Epithelial cell of alveolus of lung (primary cell): ENCODE measurements at places on chromosomes 16 and 17. TPM values are rescaled to one million over a fixed set of nuclear protein-coding genes. Genes with fewer than 3 reads are reported as not detected.

SDR42E2 gene
- not detected in 2 replicates for total RNA-seq

HS3ST3A1 gene
- 36.4 and 55.3 TPM in 2 replicates for total RNA-seq

GRAP gene
- 0.72 and 1.2 TPM in 2 replicates for total RNA-seq

UNC45B gene
- total RNA-seq: 0.96 TPM in 1 of 2 replicates, not detected in the other

DNASE1L2 gene
- 0.13 and 6.4 TPM in 2 replicates for total RNA-seq

CNP gene
- total RNA-seq: 58.9 and 69.8 TPM in 2 replicates

SDK2 gene
- total RNA-seq: 0.48 and 3.1 TPM in 2 replicates

ACTG1 gene
- 6,276 and 9,433 TPM in 2 replicates for total RNA-seq

ALOX15 gene
- 0.08 TPM in 1 of 2 replicates, not detected in the other for total RNA-seq

TMED6 gene
- not detected in 2 replicates for total RNA-seq

FAM20A gene
- 0.91 and 4.1 TPM in 2 replicates for total RNA-seq

ABAT gene
- 1.2 and 4.3 TPM in 2 replicates for total RNA-seq

USP22 gene
- 159 and 183 TPM in 2 replicates for total RNA-seq

ITGB4 gene
- 2.1 and 22.9 TPM in 2 replicates for total RNA-seq

TOM1L2 gene
- total RNA-seq: 15.6 and 21.5 TPM in 2 replicates

CCDC154 gene
- total RNA-seq: 0.80 TPM in 1 of 2 replicates, not detected in the other

CBX2 gene
- total RNA-seq: 7.2 and 7.6 TPM in 2 replicates

CDH3 gene
- 6.2 and 23.1 TPM in 2 replicates for total RNA-seq

CD68 gene
- 37.4 and 40.5 TPM in 2 replicates for total RNA-seq

OTOP2 gene
- total RNA-seq: not detected in 2 replicates

RND2 gene
- total RNA-seq: 0.65 and 0.80 TPM in 2 replicates

PYCARD gene
- total RNA-seq: 54.6 and 86.6 TPM in 2 replicates

GPR142 gene
- not detected in 2 replicates for total RNA-seq

RANBP10 gene
- 5.7 and 6.9 TPM in 2 replicates for total RNA-seq

FAAP100 gene
- 21.3 and 34.4 TPM in 2 replicates for total RNA-seq
